ENCODE measurements at places on chromosomes 1 and 21. TPM values are rescaled to one million over a fixed set of nuclear protein-coding genes. Genes with fewer than 3 reads are reported as not detected.

DNA sequence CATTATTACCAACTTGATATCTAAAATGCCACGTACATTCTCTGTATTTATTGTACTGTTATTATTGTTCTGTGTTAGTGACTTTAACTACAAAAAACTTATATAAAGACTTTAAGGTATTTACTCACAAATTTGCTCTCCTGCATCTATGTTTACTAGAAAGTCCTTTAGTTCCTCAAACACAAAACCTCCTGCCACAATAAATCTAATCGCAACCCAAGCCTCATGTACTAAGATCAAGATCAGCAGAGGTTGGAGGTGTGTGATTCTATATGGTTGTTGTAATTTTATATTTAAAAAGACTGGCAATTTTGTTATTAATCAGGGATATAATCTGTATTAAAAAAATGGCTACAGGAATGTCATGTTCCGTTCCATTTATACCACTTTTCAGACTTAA lies 68.6 kb downstream of the VAV3 start:
- H3K27me3 ChIP-seq, result no peaks in the 10 kb centered on the region
- no peak overlapping the region for H3K27ac ChIP-seq
- no peak for DNase-seq

DNA sequence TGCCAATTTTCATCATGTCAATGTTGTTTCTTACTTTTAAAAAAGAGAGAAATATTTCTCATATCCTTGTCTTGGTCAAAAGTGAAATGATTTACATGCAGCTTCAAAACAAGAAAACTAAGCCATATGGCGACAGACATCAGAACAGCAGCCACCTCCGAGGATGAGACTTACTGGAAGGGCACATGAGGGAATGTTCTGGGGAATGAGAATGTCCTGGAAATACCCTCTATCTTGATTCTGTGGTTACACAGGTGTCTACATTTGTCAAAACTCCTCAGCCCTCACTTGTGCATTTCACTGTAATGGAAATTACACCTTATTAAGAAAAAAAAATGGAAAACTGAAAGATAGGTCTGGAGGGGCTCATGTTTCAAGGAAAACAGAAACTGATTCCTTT lies 14.2 kb upstream of the ECE1 start:
- DNase-seq, result no peak
- peaks cover 26% of the 10 kb centered on the region for H3K36me3 ChIP-seq
- H3K4me3 ChIP-seq, result no peak overlapping the region

CFAP126 gene
- polyA plus RNA-seq, result not detected

TMEM240 gene
- polyA plus RNA-seq, result 1.6 TPM

DNA sequence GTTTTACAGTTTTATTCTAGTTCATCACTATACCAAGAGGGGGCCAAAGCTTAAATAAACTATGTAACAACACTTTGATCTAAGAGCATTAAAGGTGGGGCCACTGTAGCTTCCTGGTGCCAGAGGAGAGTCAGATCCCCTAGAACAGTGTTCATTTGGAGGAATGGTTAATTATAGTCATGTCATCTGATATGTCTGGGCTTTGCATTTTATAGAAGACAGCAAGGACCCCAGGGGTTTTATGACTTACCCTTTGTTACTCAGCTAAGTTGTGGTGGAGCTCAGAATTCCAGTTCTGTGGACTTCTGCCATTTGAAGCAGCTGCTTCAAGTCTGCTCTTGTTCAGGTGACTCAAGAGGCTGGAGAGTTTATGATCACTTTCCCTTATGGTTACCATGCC lies 16.7 kb downstream of the KDM4A start:
- no peaks in the 10 kb centered on the region for H3K4me1 ChIP-seq
- DNase-seq, result no peak
- no peaks in the 10 kb centered on the region for H3K27me3 ChIP-seq
- H3K27ac ChIP-seq, result no peak overlapping the region
- H3K36me3 ChIP-seq, result peaks cover 84% of the 10 kb centered on the region

DNA sequence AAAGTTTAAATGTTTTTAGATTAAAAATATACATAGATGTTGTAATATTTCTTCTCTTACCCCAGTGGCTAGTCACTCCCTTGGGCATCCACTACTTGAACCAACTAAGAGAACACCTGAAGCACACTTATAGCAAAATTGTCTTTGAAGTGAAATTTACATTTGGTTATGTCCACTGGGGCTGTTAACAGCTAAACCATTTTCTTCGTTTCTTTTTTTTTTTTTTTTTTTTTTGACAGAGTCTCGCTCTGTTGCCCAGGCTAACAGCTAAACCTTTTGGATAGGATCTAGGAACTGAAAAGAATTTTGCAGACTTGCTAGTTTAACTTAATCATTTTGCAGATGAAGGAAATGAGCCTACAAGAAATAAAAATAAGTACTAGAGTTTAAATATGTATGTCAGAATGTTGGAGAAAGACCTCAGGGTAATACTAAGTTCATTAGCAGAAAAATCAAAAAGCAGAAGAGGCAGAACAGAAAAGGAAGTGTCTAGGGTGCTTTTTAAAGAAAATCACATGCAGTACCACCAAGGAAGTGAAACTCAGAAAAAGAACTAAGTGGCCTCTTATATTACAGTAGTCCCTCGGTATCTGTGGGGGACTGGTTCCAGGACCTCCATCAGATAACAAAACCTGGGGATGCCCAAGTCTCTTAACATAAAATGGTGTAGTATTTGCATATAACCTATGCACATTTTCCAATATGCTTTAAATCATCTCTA lies 11.8 kb downstream of the DRAM2 start:
- no peaks in the 10 kb centered on the region for H3K4me1 ChIP-seq
- H3K27ac ChIP-seq, result no peak overlapping the region
- H3K27me3 ChIP-seq, result no peaks in the 10 kb centered on the region
- DNase-seq, result no peak
- peaks cover 2% of the 10 kb centered on the region for H3K36me3 ChIP-seq

DNA sequence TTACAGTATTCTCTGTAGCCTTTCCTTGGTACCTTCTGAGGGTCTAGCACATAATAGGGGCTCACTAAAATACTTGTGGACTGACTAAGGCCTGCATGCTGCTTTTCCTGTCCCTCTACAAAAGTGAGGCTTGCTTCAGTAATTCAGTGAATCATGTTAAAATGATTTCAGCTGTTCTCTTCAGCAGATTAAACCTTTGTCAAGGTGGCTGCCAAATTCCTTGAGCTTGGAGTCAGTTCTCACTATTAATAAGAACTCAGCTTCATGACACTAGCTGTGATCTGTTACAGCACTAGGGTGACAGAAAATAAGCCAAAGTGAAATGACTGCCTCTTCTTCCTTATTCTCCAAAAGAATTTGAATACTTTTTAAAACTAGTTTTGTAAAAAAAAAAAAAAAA lies 128.8 kb downstream of the KCNN3 start:
- H3K4me3 ChIP-seq, result no peak overlapping the region
- no peaks in the 10 kb centered on the region for H3K27me3 ChIP-seq
- DNase-seq, result no peak
- H3K27ac ChIP-seq, result no peak overlapping the region
- H3K36me3 ChIP-seq, result no peaks in the 10 kb centered on the region

DNA sequence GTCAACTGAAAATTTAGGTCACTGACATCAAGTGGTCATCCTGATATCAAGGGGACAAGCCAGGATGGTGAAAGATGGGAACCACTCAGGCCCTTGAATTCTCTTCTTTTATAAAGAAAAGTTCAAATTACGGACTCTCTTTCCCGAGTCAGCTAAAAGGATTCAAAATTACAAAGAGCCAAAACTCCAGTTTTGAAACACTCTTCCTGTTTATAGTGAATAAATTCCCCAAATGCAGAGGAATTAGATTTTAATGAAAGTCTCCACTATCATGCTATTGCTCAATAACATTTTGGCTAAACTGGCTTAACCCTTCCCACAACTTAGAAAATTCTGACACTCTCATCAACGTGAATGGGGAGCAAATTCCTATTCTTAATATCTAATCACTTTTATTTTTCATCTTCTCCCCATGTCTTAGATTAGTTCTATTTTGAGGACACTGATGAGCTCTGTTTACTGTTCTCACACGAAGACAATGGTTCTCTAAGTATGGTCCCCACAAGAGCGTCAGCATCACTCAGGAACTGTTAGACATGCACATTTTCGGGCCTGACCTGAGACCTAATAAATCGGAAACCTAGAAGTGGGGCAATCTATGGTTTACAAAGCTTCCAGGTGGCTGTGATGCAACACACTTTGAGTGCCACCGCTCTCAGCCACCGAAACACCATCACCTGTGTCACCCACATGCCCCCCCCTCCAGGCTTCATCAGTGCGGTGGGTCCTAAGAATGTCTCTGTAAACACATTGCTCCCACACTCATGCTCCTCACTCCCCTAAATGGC lies 64.4 kb upstream of the TIAM1 start:
- H3K27me3 ChIP-seq, result no peaks in the 10 kb centered on the region
- DNase-seq, result no peak
- no peak overlapping the region for H3K27ac ChIP-seq

VSIG8 gene
- polyA plus RNA-seq, result 0.19 TPM

Measured in small intestine (tissue), 16 donors.